Transverse colon (tissue), 4 donors: ENCODE measurements at places on chromosomes 7 and 10. TPM values are rescaled to one million over a fixed set of nuclear protein-coding genes. Genes with fewer than 3 reads are reported as not detected.

DNA sequence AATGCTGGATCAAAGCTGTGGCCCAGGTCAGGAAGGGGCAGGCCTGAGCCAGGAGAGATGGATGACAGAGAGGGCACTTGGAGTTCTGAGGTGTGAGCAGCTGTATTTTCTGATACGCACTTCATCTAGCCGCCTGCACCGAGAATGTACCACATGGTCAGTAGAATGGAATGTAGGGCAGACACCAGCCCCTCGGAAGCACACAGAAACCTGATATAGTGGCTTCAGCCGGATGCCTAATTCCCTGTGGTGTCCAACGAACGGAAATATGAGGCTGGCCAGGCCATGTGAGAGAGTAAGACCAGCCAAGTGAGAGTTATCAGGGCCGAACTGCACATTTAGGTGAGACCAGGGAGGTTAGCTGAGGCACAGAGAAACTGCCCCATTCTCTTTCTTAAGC is 46.7 kb upstream of the PLCE1 start:
- no peak for DNase-seq

DNA sequence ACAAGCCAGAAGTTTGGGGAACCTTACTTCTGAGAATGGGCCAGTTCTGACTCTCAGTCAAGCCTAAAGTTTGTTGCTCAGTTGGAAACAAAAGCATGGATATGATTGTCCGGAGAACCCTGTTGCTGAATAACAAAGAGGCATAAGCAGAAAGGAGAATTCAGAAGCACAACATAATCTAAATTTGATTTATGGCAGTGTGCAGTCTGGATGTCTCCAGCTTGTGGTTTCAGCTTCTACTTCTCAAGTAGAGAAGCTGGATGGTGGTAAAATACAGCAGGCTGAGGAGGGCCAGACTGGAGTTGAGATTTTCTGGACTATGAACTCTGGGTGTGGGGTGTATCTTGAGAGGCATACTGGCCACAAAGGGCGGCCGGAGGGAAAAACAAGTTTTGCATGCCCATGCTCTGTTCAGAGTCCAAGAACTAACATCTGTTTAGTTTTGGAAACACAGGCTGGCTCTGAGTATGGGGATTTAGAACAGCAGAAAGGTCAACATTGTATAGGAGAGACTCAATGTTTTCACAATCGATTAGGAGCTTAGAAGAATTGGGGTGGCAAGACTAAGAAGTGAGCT is 592.9 kb downstream of the CNTNAP2 start:
- DNase-seq: no peak

FGFBP3 gene
- 0.75 TPM for total RNA-seq

DNA sequence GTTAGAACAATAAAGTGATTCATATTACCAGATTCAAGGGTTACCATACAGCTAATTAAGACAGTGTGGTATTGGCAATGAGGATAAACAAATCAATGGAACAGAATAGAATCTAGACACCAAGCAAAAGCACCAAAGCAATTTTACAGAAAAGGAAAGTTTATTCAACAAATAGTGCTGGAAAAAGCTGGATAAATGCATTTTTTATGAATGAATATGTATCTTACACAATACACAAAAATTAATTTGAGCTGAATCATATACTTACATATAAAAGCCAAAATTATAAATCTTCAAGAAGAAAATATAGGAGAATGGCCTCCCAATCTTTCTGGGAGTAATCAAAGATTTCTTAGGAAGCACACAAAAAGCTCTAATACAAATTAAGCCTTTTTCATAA is 220.4 kb upstream of the PTN start:
- no peak for DNase-seq

WNT8B gene
- not detected for total RNA-seq
